ENCODE measurements at places on chromosomes 12 and 14.
A peak's percentile ranks its signal among the peaks of the same experiment; 100 is the strongest.

DNA sequence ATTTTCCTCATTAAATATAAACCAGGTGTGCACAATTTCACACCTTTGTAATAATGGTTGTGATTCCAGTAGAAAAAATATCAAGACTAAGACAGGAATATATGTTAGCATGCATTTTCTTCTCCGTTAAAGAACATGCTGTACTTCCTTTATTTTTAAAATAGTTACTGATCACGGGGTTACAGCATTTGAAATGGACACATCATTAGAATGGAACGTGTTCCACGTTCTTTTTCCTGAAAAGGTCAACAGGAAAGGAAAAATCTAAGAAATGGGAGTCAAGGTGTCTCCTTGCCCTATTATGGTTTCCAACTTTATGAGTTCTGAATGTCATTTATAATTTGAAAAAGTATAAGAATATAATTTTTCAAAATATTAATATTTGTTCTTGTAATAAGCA, 1325.7 kb downstream of the SLC16A7 start:
- DNase-seq = peak; percentile 33

GRCh38 chr12:106769078-106769477, 5.4 kb upstream of the RIC8B start:
- no peak for DNase-seq

DNA sequence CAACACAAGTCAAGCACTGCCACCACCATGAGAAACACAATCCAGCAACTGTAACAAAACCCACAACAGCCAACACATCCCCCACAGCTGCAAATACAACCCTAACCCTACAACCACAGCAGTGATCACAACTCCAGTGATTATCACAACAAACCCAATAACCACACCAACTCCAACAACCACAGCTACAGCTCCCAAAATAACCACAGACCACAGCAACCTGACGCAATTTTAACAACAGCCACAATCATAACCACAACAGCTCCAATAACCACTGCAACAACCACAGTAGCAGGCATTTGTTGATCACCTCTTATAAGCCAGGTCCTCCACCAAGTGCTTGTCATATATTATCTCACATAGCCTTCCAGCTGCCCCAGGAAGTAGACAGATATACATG, 42.2 kb upstream of the FAM181A start:
- no peak for DNase-seq

GRCh38 chr12:127127897-127128296, 1139.1 kb upstream of the TMEM132C start:
- DNase-seq = no peak

GRCh38 chr12:103379670-103380069, 116.1 kb downstream of the C12orf42 start:
- no peak for DNase-seq

DNA sequence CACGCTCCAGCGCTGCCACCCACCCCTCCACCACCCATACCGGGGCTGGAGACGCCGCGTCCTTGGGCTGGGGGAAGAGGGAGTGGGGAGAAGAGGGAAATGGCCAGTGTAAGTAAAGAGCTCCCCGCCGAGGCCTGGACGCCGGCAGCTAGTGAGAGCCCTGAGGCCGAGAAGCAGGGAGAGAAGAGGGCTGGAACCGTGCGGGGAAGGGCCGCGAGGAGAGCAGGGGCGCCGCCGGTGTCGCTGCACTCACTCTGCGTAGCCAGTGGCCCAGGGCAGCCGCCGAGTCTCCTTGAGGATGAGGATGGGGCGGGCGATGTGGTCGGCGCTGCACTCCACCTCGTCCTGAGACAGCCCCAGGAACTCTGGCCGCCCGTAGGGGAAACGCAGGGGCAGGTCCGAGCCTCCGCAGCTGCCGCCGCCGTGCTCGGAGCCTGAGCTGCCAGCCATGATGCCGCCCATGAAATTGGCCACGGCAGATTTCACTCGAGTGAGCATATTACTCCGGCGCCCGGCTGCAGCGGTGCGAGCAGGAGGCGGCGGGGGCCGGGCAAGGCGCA, 631 bp downstream of the PPM1H start:
- DNase-seq = peak; percentile 51

DNA sequence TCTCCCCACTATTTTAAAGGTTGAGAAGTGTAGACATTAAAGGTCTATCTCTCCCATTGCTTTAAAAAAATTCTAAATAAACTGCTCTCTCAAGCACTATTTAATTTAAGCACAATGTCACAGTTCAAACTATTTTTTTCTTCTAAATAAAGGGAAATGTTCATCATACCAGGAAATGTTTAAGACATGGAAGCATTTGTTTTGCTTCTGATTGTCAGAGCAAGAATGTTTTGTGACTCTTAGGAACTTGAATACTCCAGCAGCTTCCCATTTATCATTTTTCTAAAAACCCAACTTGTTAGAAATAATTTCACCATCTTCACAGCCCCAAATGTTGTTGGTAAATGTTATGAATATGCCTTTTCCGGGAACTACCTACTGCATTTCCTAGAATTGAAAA, 121.8 kb upstream of the NTF3 start:
- DNase-seq = no peak

DNA sequence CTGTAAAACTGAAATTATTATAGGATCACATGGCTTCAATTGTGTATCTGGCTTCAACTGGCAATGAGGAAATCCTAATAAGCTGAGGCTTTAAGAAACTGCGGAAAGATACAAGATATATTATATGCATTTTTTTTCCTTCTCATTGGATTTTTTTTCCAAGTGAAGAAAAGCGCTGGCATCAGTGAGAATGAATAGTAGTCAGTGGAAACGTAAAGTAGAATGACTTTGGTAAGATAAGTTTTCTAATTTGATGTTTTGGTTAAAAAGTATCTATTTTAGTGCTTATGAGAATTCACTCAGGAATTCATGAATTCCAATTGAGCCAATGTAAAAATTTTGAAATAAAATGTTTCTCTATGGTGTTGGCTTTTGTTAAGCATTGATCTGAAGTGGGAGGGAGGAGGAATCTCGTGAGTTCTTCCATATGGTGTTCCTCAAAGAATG, 173.5 kb upstream of the FRMD6 start:
- DNase-seq = no peak

DNA sequence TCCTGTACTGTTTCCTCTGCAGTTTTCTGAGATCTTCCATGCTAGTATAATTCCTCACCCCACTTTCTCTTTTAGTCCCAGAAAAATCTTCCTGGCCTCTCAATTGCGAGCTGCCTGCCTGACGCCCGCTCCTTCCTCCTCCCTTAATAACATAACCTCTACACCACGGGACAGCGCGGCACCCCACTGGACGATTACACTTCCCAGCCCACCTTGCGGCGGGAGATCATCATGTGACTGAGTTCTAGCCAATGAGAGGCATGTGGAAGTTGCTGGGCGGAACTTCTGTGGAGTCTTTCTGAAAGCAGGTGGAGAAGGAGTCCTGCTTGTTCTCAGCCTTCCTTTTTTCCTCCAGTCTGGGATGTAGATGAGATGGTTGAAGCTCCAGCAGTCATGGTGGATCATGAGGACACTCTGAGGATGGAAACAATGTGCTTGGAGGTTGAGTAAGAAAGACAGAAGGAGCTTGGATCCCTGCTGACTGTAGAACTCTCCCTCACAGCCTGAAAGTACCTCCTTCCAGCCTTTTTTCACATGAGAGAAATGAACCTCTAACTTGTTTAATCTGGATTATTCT, 133.6 kb upstream of the VRK1 start:
- DNase-seq = peak; percentile 68

DNA sequence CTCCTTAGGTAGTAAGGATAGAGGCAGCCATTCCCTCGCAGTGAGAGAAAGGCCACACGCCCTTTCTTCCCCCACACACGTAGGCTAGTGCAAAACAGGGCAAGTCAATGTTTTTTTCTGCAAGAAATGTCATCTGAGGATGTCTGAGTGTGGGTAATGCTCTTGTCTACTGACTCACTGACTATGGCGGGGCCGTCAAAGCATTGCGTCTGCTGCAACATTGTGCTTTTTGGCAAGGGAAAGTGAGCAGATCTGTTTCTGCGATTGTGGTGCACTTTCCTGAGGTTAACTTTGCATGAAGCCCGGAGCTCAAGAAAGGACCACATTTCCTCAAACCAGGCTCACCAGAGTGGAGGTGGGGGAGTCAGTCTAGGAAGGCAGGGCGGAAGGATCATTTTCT, 181.6 kb upstream of the GZMB start:
- no peak for DNase-seq

- no peak for DNase-seq
Measured at GRCh38 chr12:116821291-116821690, 60.0 kb downstream of the HRK start.

GRCh38 chr14:55128386-55129085, 516 bp upstream of the LGALS3 start:
- no peak for DNase-seq

- no peak for DNase-seq
Measured at GRCh38 chr12:16008421-16008824, 97.3 kb downstream of the DERA start.

DNA sequence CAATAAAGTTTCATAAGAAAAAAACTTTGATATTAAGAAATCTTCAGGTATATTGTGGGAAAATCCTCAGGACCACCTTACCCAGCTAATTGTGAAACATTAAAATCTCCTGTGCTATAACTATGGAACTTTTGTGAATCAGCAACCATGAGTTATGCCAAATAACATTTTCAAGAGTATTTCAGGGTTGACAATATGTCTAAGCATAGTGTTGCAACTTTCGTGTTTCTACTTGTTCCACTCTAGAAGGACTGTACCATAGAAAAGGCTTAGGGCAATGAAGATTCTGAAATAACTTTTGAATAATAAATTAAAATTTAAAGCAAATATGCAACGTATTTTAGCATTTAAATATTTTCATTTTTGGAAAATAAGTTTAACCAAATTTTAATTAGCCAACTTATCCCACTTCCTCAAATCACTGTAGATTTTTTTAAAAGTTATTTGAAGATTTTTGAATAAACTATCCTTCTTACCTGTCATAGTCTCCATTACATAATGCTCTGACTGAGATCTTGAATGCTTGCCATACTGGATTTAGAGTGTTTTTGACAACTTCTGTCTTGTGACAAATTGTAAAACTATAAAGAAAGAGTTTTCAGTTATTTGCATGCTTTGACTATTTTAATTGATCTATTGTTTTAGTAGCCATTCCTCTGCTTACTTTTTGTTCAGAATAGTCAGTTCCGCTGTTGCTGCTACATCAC, 143.6 kb downstream of the CPNE8 start:
- DNase-seq = no peak

GRCh38 chr14:53929871-53930715, 26.5 kb downstream of the BMP4 start:
- DNase-seq = no peak

DNA sequence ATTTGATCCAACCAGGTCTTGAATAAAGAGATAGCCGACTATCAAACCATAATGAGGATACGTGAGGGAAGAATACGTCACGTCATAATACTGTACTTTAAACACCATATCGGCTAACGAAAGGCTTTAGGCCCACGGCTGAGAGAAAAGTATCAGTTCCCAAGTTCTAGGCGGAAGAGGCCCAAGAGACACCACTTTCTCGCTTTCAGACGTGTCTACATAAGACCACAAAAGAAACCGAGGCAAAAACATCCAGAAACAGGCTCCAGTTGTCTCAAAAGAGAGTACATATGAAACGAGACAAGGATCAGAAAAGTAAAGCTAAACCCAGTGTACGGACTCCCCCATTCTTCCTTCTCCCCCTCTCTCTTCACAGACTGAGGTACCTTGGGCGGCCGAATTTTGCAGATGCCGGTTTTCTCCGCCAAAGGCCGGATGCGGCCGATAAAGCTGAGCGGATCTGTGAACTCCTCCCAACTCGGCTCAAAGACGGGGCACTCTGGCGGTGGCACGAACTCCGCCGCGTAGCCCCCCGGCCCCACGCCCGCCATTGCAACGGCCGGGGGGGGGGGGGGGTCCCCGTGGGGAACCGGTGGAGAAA, 479 bp downstream of the KDM5A start:
- peak; percentile 3 for DNase-seq

DNA sequence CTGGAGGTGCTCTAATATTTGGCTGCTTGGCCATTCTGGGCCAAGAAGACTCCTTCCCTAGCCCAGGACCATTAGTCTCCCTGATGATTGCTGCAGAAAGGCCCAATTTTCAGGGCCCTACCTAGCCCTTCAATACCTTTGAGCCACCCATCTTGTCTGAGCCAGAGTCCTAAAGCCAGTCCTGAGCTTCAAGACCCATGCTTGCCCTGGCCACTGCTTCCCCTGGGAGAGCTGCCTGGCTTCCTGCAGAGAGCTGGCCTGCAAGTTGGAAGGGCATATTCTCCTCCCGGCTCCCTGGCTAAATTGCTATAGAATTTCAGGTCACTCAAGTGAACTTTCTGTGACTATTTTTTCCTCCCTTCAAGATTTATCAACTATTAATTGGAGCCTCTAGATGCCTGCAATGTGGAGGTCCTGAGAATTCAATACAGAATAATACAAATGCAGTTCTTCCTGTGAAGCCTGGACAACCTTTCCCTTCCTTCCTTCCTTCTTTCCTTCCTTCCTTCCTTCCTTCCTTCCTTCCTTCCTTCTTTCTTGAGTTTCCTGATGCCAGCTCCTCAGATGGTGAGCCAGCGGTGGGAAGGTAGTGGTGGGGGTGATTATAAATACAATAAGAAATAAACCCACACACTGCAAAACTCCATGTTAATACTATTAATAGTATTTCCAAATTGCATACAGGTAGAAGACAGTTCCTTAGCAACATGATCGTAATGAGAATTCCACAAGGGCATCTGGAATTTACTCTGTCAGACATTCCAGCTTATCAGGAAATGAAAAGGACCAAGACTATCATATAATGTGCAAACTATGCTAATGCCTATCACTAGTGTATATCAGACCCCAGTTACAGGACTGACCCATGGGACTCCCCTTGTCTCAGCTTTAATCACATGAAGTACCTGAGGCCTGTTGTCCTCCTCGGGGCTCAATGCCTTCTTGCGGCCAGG, 108.1 kb downstream of the ZFP36L1 start:
- DNase-seq = no peak

DNA sequence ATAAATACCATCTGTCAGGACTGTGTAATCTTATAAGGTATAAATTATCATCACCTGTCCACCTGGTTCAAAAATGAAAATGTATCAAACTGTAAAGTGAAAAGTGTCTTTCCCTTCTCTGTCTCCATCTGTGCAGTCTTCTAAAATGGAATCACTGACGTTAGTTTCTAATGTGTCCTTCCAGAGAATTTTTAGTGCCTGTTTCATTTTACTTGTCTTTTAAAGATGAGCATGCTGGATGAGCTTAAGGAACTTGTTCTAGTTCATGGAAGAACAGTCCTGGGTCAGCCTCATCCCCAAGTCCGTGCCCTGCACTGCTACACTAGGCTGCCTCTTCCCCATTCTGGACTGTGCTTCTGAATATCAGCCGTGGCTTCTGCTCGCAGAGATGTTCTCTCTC, 5.4 kb upstream of the NT5DC3 start:
- no peak for DNase-seq

Measured in HT1080 (cell line).